ENCODE measurements at places on chromosomes 1 and 21.
A peak's percentile ranks its signal among the peaks of the same experiment; 100 is the strongest.

DNA sequence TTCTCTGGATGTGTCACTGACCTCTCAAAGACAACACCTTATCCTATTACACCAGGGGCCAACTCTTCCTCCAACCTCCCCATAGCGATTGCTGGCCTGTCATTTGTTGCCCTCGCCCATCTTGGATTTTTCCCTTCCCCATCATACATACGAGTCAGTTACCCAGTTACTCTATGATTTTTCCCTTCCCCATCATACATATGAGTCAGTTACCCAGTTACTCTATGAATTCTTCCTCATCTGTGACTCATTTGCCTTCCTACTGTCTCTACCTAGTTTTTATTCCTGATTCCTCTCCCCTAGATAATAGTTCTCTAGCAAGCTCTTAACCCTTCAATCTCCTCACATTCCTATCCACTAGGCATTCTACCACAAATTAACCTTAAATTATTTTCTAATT lies 178.8 kb downstream of the NR5A2 start:
- DNase-seq, result no peak

DNA sequence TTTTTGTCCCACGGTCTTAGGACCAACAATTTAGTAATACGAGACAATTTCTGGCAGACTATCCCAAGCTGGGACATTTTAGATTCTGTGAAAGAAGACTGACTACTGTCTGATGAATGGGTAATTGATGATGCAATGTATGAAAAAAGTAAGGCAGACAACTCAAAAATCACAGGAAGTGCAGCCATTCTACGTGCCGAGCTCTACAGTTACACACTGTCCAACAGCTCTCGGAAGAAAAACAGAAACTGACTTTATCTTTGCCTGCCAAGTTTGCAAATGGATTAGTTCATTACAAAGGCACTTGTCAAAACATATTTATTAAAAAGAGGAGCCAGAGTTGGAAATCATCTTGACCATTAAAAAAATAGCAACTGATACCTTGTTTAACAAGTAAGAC lies 31.3 kb downstream of the ZBTB8B start:
- no peak for DNase-seq

- DNase-seq, result no peak
Measured at GRCh38 chr1:21592086-21592865, 76.9 kb downstream of the RAP1GAP start.

- DNase-seq, result no peak
Measured at GRCh38 chr1:118101999-118102398, 83.0 kb downstream of the SPAG17 start.

DNA sequence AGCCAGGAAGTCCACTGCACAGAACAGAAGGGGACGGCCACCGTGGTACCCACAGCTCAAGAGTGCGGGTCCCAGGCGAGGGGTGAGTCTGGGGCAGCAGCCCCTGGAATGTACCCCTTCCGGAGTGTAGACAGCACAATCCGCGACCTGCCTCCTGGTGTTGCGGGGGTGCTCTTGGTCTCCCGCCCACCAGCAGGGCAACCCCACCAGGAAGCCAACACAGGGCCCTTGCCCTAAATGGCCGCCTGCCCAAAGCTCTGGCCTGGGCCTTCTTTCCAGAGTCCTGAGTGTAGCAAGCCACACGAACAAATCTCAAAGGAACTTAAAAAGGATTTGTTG lies 1.1 kb upstream of the SLC19A1 start:
- DNase-seq, result peak; percentile 8

- DNase-seq, result no peak
Measured at GRCh38 chr1:203408486-203409481, 57.9 kb upstream of the FMOD start.

GRCh38 chr1:174005032-174005431 lies 17.1 kb downstream of the RC3H1 start:
- DNase-seq, result no peak

DNA sequence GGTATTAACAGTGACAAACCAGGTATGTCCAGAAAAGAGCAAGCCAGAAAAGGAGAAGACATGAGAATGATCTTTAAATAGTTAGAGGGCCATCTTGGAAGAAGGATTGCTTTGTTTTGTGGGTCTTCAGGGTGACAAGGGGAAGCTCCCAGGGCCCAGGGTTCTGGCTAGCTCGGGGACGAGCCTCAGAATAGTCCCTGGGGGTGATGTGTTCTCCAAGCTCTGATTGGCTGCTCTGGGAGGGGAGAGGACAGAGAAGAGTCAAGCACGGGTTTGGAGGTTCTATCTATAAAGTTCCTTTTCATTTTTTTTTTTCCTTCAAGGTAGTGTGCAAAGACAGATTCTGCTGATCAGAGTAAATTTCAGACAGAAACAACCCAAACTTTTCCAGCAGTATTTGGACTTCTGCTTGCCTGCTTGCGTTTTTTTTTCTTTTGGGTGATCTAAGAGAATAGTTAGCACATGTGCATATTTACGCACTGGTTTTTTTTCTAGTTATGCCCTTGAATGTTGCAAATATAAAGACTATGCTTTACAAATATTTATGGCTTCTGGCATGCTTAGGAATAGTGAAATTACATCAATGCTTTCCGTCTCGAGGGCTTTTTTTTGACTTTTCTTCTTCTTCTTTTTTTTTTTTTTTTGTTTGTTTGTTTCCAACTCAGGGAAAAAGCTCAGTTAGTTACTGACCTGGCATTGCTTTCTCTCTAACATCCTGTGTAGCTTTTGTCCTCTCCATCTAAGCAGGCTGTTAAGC lies 59.7 kb downstream of the ROR1 start:
- DNase-seq, result no peak

GRCh38 chr1:12153181-12153785 lies 13.5 kb upstream of the TNFRSF1B start:
- DNase-seq, result peak; percentile 65

DNA sequence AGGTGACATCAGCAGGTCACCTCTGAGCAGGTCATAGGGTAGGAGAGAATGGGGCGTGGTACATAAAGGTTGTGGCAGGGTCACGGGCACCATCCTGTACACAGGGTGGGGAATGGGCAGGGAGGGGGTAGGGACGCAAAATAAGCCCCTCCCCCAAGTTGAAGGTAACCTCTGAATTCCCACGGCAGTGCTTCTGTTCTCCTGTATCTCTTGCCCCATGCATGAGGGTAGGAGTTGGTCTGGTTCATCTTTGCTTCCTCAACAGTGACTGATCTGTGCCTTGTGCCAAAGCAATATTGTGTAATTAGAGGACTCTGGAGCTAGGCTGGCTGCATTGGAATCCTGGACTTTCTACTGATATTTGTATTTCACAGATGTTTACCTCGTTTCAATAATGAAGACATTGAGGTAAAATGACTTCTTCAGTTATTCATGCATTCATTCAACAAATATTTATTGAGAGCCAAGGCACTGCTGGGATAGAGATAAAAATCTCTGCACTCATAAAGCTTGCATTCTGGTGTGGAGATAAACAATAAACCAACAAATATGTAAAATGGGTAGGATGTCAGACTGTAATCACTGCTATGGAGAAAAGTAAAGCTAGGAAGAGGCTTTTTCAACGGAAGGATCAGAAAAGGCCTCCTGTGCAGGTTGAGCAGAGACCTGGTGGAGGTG lies 18.4 kb upstream of the GFI1 start:
- DNase-seq, result no peak

DNA sequence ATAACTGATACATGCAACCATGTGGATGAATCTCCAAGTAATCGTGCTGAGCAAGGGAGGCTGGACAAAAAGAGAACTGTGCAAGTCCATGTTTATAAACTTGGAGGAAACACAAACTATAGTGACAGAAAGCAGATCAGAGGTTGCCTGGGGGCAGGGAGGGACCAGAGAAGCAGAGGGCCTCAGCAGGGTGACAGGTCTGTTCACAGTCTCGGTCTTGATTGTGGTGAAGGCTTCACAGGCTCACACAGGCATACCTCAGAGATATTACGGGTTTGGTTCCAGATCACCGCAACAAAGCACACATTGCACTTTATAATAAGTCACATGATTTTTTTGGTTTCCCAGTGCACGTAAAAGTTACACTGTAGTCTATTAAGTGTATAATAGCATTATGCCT lies 28.5 kb downstream of the ACOT7 start:
- peak; percentile 58 for DNase-seq

GRCh38 chr21:44763451-44764318 lies 37.9 kb downstream of the UBE2G2 start:
- DNase-seq, result no peak

DNA sequence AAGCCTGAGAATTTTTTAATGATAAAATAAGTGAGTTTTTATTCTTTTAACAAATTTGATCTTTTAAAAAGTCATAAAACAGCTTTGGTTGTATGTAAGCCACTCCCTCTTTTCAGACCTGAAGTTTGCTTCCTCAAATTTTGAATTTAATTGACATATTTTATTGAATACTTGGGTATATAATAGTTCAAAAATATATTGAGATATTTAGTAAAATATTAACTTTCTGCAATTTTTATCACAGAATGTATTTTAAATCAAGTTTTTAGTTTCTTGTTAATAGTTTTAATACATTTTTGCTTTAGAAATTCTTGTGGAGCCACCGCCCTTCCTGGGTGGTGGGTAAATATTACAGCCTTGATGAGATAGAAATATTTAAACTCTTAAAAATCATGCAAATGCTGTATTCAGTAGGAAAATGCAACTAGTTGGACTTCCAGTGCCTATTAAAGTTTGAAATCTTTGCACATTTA lies 867 bp downstream of the PTPRC start:
- DNase-seq, result no peak

DNA sequence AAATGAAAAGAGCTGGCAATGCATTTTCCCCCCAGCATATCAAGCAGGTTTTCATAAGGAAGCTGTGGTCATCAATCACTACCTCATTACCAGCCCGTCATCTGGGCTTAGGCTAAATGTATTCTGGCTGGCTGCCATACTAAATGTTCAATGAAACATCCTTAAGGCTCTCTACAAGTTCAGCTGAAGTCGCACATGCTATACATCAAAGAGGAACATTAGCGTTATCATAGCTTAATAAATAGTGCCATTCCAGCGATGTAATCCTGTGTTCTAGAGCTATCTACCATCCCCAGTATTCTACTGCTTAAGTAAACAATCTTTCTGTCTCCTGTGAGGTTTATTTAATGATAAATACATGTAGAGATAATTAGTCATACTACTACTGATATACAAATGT lies 288.8 kb downstream of the DPYD start:
- no peak for DNase-seq

- DNase-seq, result no peak
Measured at GRCh38 chr1:107434361-107434693, 293.5 kb downstream of the NTNG1 start.

DNA sequence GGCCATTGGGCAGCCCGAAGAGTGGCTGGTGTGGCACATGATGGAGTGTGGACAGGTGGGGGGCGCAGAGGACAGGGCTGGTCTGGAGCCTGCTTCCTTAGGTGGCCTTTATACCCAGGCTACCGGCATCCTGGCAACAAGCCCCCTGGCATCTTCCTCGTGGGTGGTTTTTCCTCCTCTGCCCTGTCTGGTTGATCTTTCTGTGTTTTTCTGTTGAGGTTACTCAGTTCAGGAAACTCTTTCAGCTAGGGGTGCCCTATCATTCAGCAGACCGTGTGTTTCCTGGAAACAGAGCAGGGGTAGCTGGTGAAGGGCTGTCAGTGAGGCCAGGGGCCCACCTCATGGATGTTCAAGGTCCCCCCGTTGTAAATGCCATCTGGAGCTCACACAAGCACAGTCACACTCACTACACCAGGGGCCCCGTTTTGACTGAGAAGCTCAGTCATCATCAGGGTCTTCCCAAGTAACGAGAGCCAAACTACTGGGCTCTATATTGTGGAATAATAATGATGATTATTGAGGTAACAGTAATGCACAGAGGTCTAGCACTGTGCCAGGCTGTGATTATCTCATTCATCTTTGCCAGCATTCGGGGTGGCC lies at the start of gene KRTAP12-4:
Gene KRTAP12-4, minus strand, starts transcription at position 84 of the 600 bp plus-strand sequence. Its CDS starts 45 bp downstream, at position 39.
- DNase-seq, result no peak

GRCh38 chr1:68132426-68133130 lies 82.2 kb upstream of the DIRAS3 start:
- no peak for DNase-seq

DNA sequence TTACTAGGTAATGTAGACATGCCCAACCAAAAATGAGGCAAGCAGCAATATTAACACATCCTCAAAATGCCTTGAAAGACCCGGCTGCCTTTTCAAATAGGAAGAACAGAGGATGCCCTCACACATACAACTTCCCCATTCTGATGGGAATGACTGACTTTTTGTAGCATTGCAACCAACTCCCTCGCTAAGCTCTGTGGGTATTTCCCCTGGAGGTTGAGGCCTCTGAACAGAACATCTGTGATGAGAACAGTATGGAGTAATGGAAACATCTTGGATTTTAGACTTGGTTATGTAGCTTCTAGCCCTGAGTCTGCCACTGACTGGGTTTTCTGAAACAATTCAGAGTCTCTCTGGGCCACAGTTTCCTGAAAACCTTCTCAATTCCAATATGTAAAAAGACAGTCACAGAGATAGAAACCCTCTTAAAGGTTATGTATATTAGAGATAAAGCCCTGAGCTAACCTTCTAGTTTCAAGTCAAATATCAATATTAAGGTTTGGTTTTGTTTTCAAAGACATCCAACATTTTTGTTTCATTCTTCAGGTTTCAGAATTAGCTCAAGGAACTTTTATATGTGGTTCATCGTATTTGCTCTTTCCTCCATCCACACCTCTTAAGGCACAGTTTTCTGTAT lies 311.5 kb downstream of the SETD4 start:
- no peak for DNase-seq

DNA sequence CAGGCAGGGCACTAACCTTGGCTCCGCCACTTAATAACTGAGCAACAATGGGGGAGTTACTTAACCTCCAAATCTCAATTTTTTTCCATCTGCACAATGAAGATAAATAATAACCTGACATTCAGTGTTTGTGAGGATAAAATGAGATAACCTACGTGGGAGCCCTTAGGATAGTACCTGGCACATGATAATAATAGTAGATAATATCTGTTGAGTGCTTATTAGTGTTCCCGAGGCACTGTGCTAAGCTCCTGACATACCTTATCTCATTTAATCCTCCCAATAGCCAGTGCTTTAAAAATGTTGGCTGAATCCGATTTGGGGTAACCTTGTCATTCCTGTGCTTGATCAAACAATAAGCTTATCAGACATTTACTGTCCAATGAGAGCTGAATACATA lies 128.7 kb upstream of the UBE2U start:
- DNase-seq, result no peak

- no peak for DNase-seq
Measured at GRCh38 chr1:115847787-115848186, 6.9 kb upstream of the NHLH2 start.

GRCh38 chr1:11320153-11320936 lies 47.3 kb downstream of the UBIAD1 start:
- DNase-seq, result peak; percentile 47

Data from activated CD4-positive, alpha-beta memory T cell treated with anti-CD3 and anti-CD28 coated beads for 36 hours (primary cell).